ENCODE measurements at places on chromosomes 2 and 18. TPM values are rescaled to one million over a fixed set of nuclear protein-coding genes. Genes with fewer than 3 reads are reported as not detected.

- no peaks in the 10 kb centered on the region for H3K27me3 ChIP-seq
- H3K27ac ChIP-seq = no peak overlapping the region
- no peak for DNase-seq
- no peak overlapping the region for H3K4me3 ChIP-seq
- H3K36me3 ChIP-seq = peaks cover 4% of the 10 kb centered on the region
Observed at GRCh38 chr2:168430431-168430830, 25.6 kb upstream of the CERS6 start.

- H3K4me3 ChIP-seq = no peak overlapping the region
- no peaks in the 10 kb centered on the region for H3K27me3 ChIP-seq
- DNase-seq = no peak
- H3K36me3 ChIP-seq = peaks cover 1% of the 10 kb centered on the region
- H3K27ac ChIP-seq = no peak overlapping the region
- peaks cover 16% of the 10 kb centered on the region for H3K4me1 ChIP-seq
Observed at GRCh38 chr18:13555192-13555591, 171.2 kb downstream of the FAM210A start.

DNA sequence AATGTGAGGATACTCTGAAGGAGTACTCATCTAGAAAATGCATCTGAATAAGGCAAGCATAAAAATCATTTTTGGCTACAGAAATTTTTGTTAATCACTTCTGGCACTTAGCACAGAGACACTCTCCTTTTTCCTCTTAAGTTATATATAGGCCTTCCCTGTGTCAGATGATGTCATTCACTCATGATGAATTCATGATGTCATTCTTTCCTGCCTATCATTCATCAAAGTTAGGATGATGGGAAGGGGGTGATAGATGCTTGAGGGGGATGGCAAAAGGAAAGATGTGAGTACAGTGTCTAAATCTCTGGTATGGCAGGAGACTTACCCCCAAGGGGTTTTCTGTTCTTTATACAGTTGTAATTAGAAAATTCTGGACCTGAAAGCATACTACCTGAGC, 42.0 kb downstream of the MAP3K20 start:
- H3K27me3 ChIP-seq = peaks cover 13% of the 10 kb centered on the region
- peaks cover 14% of the 10 kb centered on the region for H3K4me1 ChIP-seq
- DNase-seq = no peak

GRCh38 chr2:170113168-170113894, 64.6 kb upstream of the MYO3B start:
- H3K4me1 ChIP-seq = no peaks in the 10 kb centered on the region
- H3K4me3 ChIP-seq = no peak overlapping the region
- no peak for DNase-seq
- peaks cover 5% of the 10 kb centered on the region for H3K27me3 ChIP-seq
- no peaks in the 10 kb centered on the region for H3K36me3 ChIP-seq

DNA sequence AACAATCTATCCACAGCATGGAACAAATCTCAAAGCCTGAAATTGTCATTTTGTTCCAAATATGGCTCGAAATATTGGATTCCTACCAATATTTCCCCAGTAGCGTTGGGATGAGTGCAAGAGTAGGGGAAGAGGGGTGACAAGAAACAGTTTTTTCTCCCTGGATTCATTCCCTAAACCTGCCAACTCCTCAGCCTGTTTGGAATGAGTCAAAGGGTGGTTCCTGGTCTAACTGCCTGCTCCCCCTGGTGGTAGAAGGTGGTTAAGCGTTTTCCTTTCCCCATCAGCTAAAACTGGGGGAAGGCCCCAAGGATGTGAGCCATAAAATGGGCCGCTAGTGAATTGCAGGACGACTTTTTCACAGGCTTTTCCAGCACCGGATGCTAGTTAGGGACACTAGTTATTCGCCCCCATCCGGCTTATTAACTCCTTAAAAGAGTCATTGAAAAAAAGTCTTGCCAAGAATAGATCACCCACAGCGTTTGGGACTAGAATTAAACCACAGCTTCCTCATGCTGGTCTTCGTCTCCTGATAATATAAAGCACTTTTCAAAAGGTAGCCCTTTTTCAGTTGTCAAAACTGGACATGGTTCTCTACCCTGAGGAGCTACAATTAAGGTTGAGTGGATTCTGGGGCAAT, 72.5 kb downstream of the DHRS9 start:
- H3K27me3 ChIP-seq = peaks cover 4% of the 10 kb centered on the region
- no peaks in the 10 kb centered on the region for H3K36me3 ChIP-seq
- H3K27ac ChIP-seq = no peak overlapping the region
- DNase-seq = peak; percentile 34

- H3K4me3 ChIP-seq = no peak overlapping the region
- H3K4me1 ChIP-seq = no peaks in the 10 kb centered on the region
- H3K27ac ChIP-seq = no peak overlapping the region
- DNase-seq = no peak
- H3K36me3 ChIP-seq = peaks cover 23% of the 10 kb centered on the region
Observed at GRCh38 chr2:174436351-174436750, 40.8 kb downstream of the SCRN3 start.

- no peak for DNase-seq
- no peak overlapping the region for H3K27ac ChIP-seq
- H3K36me3 ChIP-seq = peaks cover 6% of the 10 kb centered on the region
- no peak overlapping the region for H3K4me3 ChIP-seq
Observed at GRCh38 chr2:234333168-234334130, 163.4 kb downstream of the ARL4C start.

GRCh38 chr18:45059695-45060094, 379.0 kb downstream of the SETBP1 start:
- DNase-seq = no peak
- no peaks in the 10 kb centered on the region for H3K4me1 ChIP-seq
- H3K27ac ChIP-seq = no peak overlapping the region
- no peak overlapping the region for H3K4me3 ChIP-seq
- H3K27me3 ChIP-seq = peaks cover 3% of the 10 kb centered on the region
- no peaks in the 10 kb centered on the region for H3K36me3 ChIP-seq

DNA sequence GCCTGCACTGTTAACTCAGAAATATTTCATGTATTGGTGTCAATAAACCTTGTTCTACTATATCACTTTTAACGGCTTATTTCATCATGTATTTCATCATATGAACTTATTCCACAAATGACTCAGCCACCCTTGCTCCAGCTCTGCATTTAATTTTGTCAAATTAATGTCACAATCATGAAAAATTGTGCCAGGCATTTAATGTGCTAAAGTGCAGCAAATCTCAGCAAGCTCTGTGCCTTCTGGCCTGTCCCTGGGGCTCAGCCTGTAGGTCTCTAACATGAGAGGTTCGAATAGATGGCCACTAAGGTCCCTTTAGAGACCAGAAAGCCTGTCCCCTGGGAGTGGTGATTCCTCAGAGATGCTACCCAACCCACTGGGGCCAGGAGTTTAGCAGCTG, 28.6 kb downstream of the BOD1L2 start:
- H3K36me3 ChIP-seq = no peaks in the 10 kb centered on the region
- no peaks in the 10 kb centered on the region for H3K4me1 ChIP-seq
- no peak for DNase-seq
- H3K27ac ChIP-seq = no peak overlapping the region
- no peak overlapping the region for H3K4me3 ChIP-seq

DNA sequence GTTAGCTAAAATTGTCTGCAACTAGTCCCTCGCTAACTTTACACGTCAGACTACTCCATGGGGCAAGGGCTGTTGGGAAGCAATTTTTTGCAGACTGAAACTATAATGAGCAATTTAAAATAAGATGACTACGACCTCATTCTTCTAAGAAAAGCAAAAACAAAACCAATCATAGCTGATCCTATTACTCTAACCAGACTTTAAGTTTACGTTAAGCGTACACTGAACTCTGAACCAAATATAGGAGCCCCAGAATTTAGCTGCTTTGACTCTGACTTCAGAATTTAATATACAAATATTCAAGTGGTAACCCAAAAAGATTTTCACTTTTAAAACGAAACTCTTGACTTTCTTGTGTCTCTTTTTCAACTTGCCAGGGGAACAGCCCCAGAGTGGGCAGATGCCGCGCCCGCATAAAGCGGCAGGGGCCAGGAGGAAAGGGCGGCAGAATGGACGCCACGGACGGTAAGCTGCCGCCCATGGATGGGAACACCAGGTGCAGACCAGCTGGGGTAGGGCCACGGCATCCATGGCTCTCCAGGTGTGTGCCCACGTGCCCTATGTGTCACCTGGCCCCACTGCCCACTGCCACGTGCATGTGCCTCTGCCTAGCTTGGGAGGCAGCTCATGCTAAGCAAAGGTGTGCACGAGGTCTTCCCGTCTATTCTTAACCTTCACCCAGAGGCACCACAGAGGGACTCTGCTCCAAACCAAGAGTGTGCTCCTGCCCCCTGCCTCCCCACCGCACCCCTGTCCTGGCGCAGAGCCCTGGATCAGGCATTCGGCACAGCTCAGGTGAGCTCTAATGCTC, 217.6 kb downstream of the HDAC4 start:
- H3K27me3 ChIP-seq = no peaks in the 10 kb centered on the region
- H3K36me3 ChIP-seq = peaks cover 19% of the 10 kb centered on the region
- DNase-seq = peak; percentile 7
- H3K4me1 ChIP-seq = no peaks in the 10 kb centered on the region
- H3K27ac ChIP-seq = no peak overlapping the region
- H3K4me3 ChIP-seq = no peak overlapping the region

DNA sequence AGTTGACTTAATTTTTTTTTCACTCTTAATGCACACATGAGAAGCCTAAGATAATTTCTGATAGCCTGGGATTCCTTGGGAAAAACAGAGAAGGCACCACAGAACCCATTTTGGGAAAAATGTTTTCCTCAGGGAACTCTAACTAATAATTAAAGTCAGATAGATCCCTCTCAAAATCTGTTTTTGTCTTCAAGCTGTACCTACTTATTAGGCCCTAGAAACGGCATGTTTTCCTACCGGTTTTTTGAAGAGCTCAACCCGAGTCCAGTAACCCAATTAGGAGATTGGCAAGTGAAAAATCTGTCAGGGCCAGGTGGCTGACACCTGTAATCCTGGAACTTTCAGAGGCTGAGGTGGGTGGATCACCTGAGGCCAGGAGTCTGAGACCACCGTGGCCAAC, 16.1 kb upstream of the PDK1 start:
- H3K36me3 ChIP-seq = peaks cover 55% of the 10 kb centered on the region
- H3K27me3 ChIP-seq = no peaks in the 10 kb centered on the region
- H3K27ac ChIP-seq = no peak overlapping the region
- peaks cover 3% of the 10 kb centered on the region for H3K4me1 ChIP-seq

GRCh38 chr2:199148076-199148845, 309.5 kb downstream of the SATB2 start:
- H3K4me1 ChIP-seq = no peaks in the 10 kb centered on the region
- DNase-seq = no peak
- H3K4me3 ChIP-seq = no peak overlapping the region
- H3K36me3 ChIP-seq = no peaks in the 10 kb centered on the region

- peak within 1 kb of the TSS; percentile 93 for H3K27ac ChIP-seq
- H3K4me3 ChIP-seq = peak within 1 kb of the TSS; percentile 90
- peaks cover 16% of the 10 kb centered on the region for H3K4me1 ChIP-seq
- H3K27me3 ChIP-seq = peaks cover 14% of the 10 kb centered on the region
- peak; percentile 92 for DNase-seq
- peaks cover 14% of the 10 kb centered on the region for H3K36me3 ChIP-seq
Observed at GRCh38 chr18:24426398-24427294, at the start of gene IMPACT. TSS of gene IMPACT (plus strand) at chr18:24426670. CDS start at chr18:24426757, 87 bp downstream.

DNA sequence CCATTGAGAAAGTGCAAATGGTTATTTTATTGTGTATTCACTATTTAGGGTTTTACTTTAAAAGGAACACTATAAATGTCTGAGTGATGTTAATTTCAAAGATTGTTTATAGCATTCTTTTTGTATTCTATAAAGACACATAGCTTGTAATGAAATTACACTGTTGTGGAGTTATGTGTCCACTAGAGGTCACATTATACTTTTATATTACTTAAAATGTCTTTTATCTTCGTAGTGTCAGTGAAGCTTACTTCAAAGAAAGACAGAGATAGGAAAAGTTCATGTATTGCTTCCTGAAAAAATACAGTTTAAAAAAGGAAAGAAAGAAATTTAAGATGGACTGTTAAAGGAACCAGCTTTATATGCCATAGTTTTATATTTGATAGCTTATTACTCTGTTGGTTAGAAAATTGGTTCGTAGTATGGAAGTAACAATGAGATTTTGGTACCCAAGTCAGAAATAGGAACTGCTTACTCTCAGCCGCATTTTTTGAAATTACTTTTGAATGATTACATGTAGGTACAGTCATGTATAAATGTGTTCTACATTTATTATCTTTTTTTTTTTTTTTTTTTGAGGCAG, 20.5 kb downstream of the APLF start:
- DNase-seq = no peak
- H3K36me3 ChIP-seq = no peaks in the 10 kb centered on the region
- H3K4me3 ChIP-seq = no peak overlapping the region
- H3K27me3 ChIP-seq = peaks cover 2% of the 10 kb centered on the region
- peaks cover 2% of the 10 kb centered on the region for H3K4me1 ChIP-seq
- no peak overlapping the region for H3K27ac ChIP-seq

DNA sequence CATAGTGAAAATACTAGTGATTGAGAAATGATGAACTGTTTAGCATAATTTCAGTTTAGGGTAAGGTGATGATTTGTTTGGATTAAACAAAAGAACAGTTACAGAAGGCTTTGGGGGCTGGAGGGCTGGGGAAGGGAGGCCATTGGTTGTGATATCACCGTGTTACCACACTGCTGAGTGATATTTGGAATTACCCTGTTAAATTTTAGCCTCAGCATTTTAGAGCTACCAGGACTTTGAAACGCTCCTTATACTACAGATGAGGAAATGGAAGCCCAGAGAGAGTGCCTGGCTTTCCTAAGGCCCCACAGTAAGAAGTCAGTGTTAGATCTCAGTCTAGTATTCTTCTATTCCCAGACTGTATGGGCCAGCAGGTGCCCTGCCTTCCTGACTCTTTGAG, 15.6 kb downstream of the ARHGEF33 start:
- no peak overlapping the region for H3K4me3 ChIP-seq
- H3K27me3 ChIP-seq = peaks cover 3% of the 10 kb centered on the region
- H3K4me1 ChIP-seq = peaks cover 2% of the 10 kb centered on the region
- no peak overlapping the region for H3K27ac ChIP-seq
- no peaks in the 10 kb centered on the region for H3K36me3 ChIP-seq
- no peak for DNase-seq

DNA sequence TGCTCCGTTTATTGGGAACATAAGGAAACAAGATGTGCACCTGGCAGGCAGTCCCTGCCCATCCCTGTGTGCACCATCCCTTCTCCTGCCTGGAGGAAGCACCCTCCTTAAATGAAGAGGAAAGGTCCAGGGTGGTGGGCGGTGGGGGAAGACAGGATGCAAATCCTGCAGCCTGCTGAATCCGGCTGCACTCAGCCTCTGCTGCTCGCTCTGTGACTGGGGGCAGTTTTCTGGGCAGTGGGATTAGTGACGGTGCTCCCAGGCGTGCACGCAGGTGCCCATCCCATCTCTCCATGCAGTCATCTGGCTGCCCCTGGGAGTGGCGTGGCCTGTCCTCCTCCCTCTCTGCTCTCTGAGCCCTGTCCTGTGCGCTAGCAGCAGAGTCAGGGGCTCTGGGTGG, 371.3 kb upstream of the MYT1L start:
- H3K27me3 ChIP-seq = no peaks in the 10 kb centered on the region
- no peaks in the 10 kb centered on the region for H3K36me3 ChIP-seq
- no peak overlapping the region for H3K27ac ChIP-seq
- H3K4me3 ChIP-seq = no peak overlapping the region
- DNase-seq = no peak

GRCh38 chr2:46200100-46200690, 97.0 kb upstream of the EPAS1 start:
- peak overlapping the region; percentile 74 for H3K27ac ChIP-seq
- DNase-seq = no peak
- peak overlapping the region; percentile 21 for H3K4me3 ChIP-seq
- peaks cover 12% of the 10 kb centered on the region for H3K36me3 ChIP-seq

The SLC4A3 gene
- total RNA-seq = not detected

The ZAP70 gene
- total RNA-seq = 367 TPM

The RNF125 gene
- total RNA-seq = 29.0 TPM

The ANKRD30B gene
- not detected for total RNA-seq

The ADD2 gene
- total RNA-seq = 20.9 TPM

The DHRS9 gene
- 0.34 TPM for total RNA-seq
